ENCODE measurements at places on chromosomes 12 and 14.

DNA sequence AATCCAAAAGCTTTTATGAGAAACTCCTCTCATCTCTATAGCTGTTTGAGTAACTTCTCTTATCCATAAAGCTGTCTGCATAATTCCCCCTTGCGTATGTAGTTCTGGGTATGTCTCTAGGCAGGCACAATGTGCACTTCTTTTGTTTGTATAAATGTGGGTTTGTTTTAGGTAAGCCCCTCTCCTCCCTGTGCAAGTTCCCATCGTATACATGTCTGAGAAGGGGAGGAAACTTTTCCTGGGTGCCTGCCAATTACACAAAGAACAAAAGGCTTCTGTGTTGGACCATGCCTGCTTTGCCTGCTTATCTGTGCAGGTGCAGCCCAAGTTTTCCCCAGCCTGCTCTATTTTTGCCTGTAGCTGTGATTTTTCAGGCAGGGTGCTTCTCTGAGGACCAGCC, 96.7 kb downstream of the CCER1 start:
- no peaks in the 10 kb centered on the region for H3K36me3 ChIP-seq
- H3K27me3 ChIP-seq = peaks cover 1% of the 10 kb centered on the region
- H3K27ac ChIP-seq = no peak overlapping the region
- DNase-seq = no peak
- no peaks in the 10 kb centered on the region for H3K4me1 ChIP-seq

DNA sequence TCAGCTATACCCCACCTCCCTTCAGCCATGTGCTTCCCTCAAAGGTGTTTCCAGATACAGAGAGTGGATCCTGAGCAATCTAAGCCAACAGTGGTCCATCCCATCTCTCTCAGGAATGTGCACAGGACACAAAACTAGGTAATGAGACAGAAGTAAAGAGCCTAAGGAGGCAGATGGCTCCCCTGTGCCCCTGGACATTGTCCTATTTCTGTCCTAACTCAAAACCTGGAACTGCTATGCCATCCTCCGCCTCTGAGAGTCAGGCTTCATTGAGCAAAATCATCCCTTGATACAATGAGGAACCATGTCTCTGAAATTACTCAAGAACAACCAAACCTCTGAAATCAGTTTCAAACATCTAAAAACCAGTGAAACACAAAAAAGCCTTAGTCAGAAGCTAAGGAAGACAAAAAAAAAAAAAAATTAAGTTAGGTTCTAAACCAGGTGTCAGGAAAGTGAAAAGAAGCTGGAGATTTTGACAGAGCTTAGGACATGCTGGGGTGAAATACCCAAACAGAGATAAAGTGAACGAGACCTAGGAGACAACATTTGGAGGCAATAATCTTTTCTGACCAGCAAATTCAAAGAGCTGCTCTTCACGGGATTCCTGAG, 200.3 kb upstream of the PLEKHG7 start:
- DNase-seq = peak; percentile 58
- no peaks in the 10 kb centered on the region for H3K27me3 ChIP-seq
- H3K27ac ChIP-seq = peak overlapping the region; percentile 92

DNA sequence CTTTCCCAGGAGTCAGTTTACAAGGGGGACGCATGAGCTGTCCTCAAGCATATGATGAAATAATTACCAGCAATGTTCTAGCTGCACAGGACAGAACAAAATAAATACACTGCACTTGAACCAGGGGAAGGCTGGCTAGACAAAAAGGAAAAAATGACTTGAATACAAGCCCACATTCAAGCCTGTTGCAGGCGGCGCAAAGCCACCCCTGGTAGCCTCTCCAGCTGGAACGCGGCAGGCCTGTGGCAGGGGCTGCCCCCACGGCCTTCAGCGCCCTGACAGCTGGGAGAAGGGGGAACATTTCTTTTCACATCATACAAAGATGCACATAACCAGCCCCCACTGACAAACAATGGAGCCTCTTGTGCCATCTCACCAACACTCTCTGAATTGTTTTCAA, 57.1 kb downstream of the TRAFD1 start:
- H3K27me3 ChIP-seq = no peaks in the 10 kb centered on the region
- no peak for DNase-seq

DNA sequence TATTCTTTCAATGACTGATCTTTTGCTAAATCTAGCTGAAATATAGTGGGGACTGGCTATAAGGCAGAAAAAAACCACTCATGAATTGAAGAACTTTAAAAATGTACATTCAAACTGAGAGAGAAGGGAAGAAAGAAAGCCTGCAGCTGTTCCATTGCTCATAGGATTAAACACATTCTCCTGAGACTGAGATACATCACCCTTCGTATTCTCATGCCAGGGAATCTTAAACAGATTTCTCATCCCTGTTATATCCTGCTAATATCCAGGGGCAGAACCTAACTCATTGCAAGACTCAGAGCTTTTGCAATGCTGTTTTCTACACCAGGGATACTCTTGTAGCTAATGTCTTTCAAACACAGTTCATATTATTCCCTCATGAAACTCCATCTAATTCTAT, 67.2 kb upstream of the ACSS3 start:
- no peak overlapping the region for H3K27ac ChIP-seq
- DNase-seq = no peak
- no peaks in the 10 kb centered on the region for H3K36me3 ChIP-seq
- H3K4me3 ChIP-seq = no peak overlapping the region
- H3K4me1 ChIP-seq = no peaks in the 10 kb centered on the region
- H3K27me3 ChIP-seq = no peaks in the 10 kb centered on the region

- peak overlapping the region; percentile 56 for H3K27ac ChIP-seq
- no peaks in the 10 kb centered on the region for H3K36me3 ChIP-seq
- no peaks in the 10 kb centered on the region for H3K27me3 ChIP-seq
- DNase-seq = no peak
Observed at GRCh38 chr12:25186038-25186787, 8.7 kb downstream of the DNAI7 start.

GRCh38 chr12:49652921-49653520, 29.7 kb downstream of the PRPF40B start:
- no peak overlapping the region for H3K4me3 ChIP-seq
- peaks cover 20% of the 10 kb centered on the region for H3K4me1 ChIP-seq
- DNase-seq = no peak

GRCh38 chr14:26605602-26606001, 7.8 kb upstream of the NOVA1 start:
- DNase-seq = no peak
- H3K4me3 ChIP-seq = no peak overlapping the region
- no peaks in the 10 kb centered on the region for H3K36me3 ChIP-seq

DNA sequence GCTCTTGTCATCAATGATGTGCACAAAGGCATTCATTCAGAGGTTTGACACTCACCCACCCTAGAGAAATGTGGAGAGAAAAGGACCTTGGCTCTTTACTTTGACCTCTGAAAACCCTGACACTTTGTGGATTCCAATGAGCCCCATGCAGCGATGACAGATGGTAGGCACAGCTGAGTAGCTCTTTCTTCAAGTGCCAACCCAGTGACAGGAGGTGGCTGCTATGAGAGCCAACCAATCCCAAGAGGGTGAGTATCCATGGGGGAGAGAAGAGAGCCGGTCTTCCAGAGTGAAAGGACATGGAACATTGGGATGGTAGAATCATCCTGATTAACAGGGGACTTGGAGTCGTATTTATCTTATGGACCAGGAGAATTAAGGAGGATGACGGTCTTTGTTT, 17.8 kb downstream of the SLC8A3 start:
- H3K36me3 ChIP-seq = no peaks in the 10 kb centered on the region
- H3K27me3 ChIP-seq = peaks cover 17% of the 10 kb centered on the region
- H3K4me3 ChIP-seq = no peak overlapping the region
- DNase-seq = no peak
- H3K27ac ChIP-seq = no peak overlapping the region
- H3K4me1 ChIP-seq = no peaks in the 10 kb centered on the region

DNA sequence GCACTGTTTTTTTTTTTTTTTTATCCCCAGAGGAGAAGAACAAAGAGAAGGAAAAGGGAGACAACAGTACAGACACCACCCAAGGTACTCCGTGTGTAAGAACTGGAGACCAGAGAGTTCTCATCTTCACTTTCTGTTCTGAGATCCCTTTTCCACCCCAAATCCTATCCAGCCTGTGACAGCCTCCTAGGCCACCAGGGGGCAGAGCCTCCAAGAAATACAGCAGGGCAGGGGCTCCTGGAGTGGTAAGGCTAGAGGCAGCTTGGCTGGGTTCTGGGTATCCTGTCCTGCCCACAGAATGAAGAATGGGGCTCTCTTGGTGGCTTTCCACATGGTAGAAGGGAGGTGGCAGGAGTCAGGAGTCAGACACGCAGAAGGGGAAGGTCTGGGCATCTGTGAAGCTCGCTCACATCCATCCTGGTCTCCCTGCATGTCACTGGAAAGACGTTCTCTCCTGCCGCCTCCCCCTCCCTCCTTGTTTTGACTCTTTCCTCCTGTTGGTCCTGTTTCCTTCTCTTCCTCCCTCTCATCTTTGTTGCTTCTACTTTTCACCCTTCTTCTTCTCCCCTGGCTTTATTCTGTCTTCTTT, 12.0 kb downstream of the CLSTN3 start:
- peak; percentile 70 for DNase-seq
- peaks cover 6% of the 10 kb centered on the region for H3K4me1 ChIP-seq
- no peak overlapping the region for H3K27ac ChIP-seq
- H3K4me3 ChIP-seq = no peak overlapping the region
- no peaks in the 10 kb centered on the region for H3K27me3 ChIP-seq

Data from activated CD4-positive, alpha-beta memory T cell treated with anti-CD3 and anti-CD28 coated beads for 36 hours (primary cell).